ENCODE measurements at places on chromosomes 2 and 18.

GRCh38 chr2:164690361-164690760, 69.1 kb upstream of the GRB14 start:
- DNase-seq, result no peak

DNA sequence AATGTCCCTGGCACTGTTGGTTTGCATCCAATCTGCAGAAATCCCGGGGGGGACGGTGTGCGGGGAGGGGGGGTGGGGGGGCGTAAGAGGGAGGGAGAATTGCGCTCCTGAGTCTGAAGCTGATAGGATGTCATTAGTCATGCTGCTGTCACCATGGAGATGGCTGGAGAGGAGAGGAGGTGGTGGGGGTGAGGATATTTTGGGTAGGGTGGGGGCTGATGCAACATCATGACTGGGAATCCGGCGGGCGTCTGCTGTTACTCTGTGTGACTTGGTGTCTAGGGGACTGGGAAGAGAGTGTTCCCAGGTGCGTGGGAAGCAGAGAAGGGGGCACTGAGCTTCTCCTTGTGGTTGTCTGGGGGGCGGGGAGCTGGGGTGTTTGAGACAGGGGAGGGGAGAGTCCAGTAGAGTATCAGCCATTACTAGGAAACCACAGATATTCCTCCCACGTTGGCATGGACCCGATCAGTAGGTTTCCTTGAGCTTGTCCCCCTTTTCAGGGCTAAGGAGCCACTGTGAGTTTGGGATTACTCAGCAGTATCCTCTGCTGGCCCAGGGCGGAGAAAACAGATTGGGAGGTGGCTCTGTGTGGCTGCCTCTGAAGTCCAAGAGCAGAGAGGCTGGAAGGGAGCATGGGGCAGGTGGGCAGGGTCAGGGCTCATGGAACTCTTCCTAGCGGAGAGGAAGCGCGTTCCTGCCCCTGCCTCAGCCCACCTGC, 18.9 kb downstream of the TET3 start:
- no peak for DNase-seq

DNA sequence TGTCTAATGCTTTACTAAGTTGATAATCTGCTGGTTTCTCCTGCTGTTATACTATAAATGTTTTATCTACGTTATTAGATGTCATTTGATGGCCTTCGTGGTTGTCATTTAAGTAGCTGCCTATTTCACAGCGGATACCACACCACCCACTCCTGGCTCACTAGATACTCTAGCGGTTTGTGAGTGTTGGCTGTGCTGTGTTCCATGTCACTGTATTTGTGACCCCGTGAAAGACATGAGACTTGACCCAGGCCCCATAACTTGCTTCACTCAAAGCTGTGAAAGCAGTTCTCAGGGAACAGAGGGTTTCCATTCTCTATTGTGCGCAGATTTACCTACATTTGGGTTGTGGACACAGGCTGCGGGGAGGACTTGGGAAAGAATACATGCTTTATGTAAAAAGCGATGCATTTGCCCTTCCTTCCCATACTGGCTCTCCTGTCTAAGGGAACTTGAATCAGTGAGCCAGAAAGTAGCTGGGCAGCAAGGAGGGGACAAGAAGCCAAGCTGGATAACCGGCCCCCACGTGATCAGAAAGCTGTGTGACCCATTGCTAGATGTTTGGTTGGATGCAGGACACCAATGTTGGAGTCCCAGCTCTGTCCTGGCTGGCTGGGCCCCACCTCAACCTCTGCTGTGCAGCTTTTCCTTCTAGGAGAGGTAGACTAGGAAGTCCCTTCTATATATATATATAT, 52.2 kb downstream of the PLB1 start:
- DNase-seq, result no peak

DNA sequence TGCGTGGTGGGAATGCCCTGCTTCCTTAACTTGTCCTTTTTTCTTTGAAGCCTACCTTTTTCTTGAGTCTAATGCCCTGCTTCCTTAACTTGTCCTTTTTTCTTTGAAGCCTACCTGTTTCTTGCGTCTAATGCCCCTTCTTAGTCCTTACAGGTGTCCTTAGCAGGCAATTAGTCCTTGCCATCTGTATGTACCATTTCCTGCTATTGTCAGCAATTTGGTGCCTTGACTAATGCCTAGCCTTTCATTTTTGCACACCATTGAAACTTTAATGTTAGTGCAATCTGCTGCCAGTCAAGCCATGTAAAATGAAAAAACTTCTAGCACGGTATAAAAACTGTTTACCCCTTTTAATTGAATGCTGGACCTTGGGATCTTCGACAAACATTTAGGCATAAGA, 4.3 kb downstream of the KDM3A start:
- no peak for DNase-seq

- no peak for DNase-seq
Observed at GRCh38 chr2:156334496-156335478, 2.3 kb upstream of the NR4A2 start.

- DNase-seq, result no peak
Observed at GRCh38 chr18:14933964-14934363, 186.0 kb downstream of the ANKRD30B start.

DNA sequence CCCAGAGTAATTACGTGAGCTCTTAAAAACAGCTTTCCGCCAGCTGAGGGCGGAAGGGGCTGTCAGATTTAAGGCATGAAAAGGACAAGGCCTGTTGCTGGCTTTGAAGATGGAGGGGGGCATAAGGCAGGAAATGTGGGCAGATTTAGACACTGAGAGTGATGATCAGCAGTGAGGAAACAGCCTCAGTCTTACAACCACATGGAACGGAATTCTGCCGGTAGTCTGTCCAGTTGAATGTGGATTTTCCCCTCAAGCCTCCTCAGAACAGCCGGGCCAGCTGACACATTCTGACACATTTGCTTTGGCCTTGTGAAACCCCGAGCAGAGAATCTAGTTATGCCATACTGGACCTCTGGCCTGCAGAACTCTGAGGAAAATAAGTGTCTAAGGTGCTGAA, 16.6 kb downstream of the POLE4 start:
- no peak for DNase-seq

GRCh38 chr2:41913311-41913710, 134.5 kb upstream of the PKDCC start:
- no peak for DNase-seq

DNA sequence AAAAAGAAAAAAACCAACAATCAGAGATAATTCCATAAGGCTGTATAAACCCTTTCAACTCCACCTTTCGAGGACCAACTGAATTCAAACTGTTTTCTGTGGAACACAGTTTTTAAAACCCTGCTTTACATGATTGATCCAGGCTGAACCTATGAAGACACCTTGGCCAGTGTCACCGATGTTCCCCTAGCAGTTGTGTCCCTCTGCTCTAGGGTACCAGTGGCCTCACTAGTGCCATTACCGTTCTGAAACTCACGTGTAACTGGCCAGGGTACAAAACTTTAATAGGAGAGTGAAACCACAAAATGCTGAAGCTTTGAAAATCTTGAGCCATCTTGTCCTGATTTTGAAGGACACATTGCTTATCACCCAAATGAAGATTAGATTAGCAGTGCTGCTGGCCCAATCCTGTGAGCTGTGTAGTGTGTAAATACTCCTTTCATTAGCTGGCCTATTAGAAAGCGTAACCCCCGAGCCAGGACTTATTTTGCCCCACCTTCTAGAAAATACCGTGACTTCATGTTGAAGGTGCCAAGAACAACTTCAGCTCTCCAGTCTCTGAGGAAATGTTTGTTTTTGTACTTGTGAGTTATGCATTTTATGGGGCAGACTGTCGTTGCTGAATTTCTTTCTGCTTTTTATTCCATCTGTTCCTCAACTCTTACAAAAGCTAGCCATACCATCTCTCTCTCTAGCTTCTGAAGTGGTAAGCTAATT, 147.8 kb upstream of the MAP3K20 start:
- DNase-seq, result no peak

DNA sequence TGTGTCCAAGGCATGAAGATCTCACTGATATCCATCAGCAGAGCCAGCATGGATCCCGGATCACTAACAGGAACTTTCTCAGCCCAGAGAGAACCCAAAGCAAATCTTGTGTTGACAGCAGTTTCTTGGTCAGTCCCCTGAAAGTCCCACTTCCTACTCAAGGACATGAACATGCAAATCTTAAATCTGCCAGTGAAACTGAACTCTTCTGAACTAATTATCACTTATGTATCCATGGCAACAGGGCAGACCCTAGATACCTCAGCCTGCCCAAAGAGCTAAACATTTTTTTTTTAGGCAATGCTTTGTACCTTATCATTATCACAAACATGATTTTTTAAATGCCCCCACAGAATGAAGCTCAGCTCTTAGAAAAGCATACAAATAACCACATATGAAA, 127.8 kb upstream of the DDX18 start:
- DNase-seq, result no peak

GRCh38 chr2:26861610-26862224, 13.8 kb downstream of the DPYSL5 start:
- DNase-seq, result no peak

GRCh38 chr2:128406736-128407554, 88.3 kb upstream of the HS6ST1 start:
- no peak for DNase-seq

DNA sequence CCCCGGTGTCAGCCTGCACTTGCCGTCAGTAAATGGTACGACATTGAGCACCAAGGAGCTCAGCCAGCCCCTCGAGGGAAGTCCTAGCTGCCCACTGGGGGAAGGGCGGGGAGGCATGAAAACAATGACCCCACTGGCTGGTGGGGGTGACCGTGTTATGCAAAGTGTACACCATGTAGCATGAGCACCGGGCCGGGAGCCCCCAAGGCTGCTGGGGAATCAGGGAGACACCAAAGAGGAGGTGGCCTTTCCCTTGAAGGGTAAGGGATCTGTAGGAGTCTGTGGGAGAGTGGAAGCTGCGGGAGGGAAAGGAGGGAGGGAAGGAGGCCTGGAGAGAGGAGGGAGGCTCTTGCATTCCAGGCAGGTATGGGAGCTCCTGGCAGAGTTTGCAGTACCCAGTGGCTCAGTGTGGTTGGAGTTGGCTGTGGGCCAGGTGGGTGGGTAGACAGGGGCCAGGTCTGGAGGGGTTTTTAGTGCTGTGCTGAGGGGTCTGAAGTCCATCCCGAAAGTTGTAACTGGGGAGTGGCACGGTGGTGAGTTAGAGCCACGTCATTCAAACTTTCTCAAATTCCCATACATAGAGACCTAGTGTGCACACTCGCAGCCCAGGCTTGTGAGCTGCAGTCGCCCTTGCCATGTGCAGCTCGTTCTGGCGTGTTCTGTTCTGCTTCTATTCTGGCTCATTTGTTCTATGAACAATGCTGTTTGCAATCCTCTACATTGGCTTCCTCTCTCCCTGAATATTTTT, 22.4 kb downstream of the RRM2 start:
- no peak for DNase-seq

GRCh38 chr2:240982821-240983281, 15.6 kb upstream of the SNED1 start:
- no peak for DNase-seq

DNA sequence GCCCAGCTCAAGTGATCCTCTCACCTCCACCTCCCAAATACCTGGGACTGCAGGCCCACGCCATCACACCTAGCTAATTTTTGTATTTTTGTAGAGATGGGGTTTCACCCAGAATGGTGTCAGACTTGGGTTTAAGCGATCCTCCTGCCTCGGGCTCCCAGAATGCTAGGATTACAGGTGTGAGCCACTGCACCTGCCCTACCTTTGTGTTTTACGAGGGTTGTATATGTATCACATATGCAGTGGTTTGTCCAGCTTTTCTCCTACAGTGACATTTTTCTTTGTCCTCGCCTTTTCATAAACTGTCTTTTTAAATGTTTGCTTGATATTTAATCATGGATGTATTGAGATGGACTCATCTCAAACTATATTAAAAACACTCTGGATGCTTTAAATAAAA, 38.5 kb downstream of the AGAP1 start:
- DNase-seq, result no peak

- no peak for DNase-seq
Observed at GRCh38 chr2:171235262-171235881, 74.7 kb upstream of the TLK1 start.

DNA sequence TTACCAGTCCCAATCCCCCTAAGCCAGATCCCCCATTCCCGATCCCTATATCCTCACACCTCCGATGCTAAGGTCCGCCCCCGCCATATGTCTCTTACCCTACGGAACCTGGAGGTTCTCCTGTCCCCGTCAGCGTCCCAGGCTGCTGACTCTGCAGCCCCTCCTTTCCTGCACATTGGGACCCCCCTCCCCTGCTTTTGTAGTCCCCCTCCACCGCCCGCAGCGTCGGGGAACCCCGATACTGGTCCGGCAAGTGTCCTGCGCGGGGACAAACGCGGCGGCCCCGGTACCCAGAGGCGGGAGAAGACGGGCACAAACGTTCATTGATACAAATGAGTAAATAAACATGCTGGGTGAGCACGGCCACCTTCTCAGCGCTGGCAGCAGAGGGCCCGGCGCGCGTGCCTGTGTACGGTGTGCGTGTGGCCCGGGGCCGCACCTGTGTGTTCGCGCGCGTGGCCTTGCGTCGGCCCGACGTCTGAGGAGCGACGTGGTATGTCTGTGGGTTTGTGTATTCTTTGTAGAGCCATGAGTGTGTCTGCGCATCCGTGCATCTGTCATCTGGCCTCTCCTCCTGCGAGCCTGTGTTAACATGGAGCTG, 2.0 kb upstream of the CYP26B1 start:
- no peak for DNase-seq

DNA sequence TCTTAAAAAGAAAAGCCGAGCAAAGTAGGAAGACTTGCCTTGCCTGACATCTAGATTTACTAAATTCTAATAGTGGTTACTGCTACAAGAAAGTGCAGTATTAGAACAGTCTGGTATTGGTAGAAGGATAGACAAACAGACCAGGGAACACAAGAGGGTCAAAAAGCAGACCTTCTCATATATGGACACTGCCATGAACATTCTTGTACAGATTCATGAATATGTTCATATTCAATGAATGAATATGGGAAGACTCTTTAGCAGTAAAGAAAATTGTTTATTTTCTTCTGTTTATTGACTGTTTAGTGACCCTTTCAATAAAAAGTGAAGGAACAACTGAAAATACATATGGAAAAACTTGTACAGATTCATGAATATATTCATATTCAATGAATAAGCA, 37.6 kb downstream of the DTNB start:
- no peak for DNase-seq

- DNase-seq, result no peak
Observed at GRCh38 chr2:203301667-203302066, 26.5 kb upstream of the ABI2 start.

DNA sequence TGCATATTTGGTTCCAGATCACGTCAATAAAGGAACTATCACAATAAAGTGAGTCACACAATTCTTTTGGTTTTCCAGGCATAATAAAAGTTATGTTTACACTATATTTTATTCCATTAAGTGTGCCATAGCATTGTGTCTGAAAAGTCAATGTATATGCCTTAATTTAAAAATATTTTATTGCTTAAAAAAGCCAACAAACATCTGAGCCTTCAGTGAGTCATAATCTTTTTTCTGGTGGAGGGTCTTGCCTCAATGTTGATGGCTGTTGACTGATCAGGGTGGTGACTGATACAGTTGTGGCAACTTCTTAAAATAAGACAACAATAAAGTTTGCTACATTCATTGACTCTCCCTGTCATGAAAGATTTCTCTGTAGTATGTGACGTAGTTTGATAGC, 254.3 kb upstream of the SPOPL start:
- no peak for DNase-seq

GRCh38 chr18:9757827-9758621, 49.9 kb downstream of the RAB31 start:
- no peak for DNase-seq

Measured in GM18507 (cell line).